Activated gamma-delta T cell treated with Interleukin-2 at 50 U/mL for 16 hours (primary cell): ENCODE measurements at places on chromosomes 12 and 14.

DNA sequence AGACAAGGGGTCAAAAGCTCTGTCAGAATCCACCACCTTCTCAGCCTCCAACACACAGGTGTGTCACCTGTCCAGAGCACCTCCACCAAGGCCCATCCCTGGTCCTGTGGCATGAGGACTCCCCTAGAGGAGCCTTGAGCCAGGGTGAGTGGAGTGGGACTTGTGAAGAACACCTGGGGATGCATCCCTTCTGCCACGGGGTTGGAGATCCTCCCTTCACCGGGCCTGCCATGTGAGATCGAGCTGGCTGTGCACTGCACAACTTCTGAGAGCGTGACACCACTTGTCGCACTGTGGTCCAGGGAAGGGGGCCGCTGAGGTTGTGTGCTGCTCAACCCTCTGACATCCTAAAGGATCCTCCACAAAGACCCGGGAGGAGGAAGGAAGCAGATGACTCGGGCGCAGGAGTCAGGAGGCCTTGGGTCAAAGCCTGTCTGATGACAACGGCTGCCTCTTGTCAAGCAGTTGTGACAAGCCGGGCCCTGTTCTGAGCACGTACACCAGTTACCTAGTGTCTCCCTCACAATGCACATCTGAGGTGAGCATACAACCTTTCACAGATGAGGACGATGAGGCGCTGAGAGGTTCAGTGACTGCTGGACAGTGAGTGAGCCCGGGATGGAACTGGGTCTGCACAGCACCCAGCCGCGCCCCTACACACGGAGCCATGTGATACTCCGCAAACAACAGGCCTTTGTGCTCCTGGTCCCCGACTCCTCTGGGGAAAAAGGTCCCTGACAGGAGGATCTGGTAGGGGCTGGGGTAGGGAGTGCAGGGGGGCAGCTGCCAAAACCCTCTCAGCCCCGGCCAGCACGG lies 35.6 kb downstream of the CHGA start:
- no peak for DNase-seq

DNA sequence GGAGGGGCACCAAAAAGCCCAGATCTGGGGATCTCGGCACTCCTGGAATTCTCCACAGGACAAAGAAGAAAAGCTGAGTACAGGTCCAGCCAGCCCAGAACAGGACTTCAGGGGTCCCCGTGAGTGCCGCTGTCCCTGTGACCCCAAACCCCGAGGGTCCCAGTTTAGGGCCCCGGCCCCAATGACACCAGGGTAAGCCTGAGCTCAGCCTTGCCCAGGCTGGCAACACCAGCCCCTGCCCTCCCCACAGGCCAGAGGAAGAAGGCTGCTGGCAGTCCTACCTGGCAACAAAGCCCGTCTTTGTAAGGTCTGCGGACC lies 1.8 kb downstream of the CDK2AP1 start:
- DNase-seq = no peak

- no peak for DNase-seq
Observed at GRCh38 chr14:54333511-54333910, 63.3 kb upstream of the CDKN3 start.

- DNase-seq = no peak
Observed at GRCh38 chr14:88233915-88234314, 89.2 kb downstream of the KCNK10 start.

GRCh38 chr14:99757331-99758070 lies 35.7 kb upstream of the EML1 start:
- no peak for DNase-seq

DNA sequence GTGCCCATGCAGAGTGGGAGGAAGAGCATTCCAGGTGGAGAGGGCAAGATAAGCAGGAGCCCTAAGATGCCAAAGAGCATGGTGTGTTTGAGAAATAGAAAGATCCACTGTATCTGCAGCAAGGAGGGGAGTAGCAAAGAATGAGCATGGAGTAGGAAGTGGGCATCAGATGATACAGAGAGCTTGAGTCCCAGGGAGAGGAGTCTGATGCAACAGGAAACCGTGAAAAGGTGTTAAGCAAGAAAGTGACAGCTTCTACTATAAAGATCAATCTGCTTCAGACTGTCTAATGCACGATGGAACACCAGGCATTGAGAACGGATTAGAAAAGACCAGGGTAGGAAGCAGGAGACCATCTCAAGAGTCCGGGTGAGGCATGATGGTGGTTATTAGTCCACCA lies 12.3 kb upstream of the GPRC5D start:
- DNase-seq = no peak

- no peak for DNase-seq
Observed at GRCh38 chr14:71541973-71542690, 390.1 kb upstream of the RGS6 start.

DNA sequence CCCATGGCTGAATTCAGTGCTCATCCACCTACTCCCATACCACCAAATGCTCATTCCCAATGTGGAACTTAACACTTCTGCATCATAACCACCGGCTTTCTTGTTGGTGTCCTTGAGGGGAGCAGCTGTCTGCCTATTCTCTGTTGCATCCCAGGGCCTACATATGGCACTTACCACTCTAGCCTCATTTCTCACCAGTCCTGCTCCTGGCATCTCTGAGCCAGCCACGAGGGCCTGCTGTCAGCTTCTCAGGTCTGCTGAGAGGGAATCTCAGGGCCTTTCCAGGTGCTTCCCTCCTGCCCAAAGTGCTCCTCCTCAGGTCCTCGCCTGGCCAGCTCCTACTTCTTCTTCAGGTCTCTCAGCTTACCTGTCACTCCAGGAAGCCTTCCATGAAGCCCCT lies 24.0 kb upstream of the RND1 start:
- no peak for DNase-seq

GRCh38 chr14:87045956-87046355 lies 947.0 kb downstream of the GALC start:
- no peak for DNase-seq

DNA sequence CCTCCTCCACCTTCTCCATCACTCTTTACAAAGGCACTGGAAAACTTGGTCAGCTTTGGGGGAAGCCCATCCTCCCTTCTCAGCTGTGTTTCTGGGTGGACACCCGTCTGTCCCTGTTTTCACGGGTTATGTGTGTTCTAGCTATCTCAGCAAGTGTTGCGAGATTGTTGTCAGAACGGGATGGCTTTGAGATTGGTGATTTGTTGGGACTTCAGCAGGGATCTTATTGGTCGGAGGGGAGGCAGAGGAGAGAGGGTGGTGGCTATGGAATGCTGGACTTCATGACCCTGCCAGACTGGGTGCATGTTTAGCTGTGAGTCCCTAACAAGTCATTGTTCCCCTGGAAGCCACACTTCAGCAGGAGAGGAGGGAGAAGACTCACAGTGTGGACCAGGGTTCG lies 2.1 kb downstream of the USP5 start:
- no peak for DNase-seq

GRCh38 chr12:24425601-24425970 lies 476.1 kb upstream of the SOX5 start:
- DNase-seq = no peak

GRCh38 chr12:2322554-2323120 lies 269.9 kb downstream of the CACNA1C start:
- DNase-seq = no peak

GRCh38 chr14:81269100-81269978 lies 48.6 kb upstream of the GTF2A1 start:
- peak; percentile 16 for DNase-seq

- DNase-seq = no peak
Observed at GRCh38 chr14:93912782-93913181, 14.4 kb upstream of the FAM181A start.

GRCh38 chr12:96876966-96877365 lies 30.1 kb upstream of the NEDD1 start:
- DNase-seq = no peak

DNA sequence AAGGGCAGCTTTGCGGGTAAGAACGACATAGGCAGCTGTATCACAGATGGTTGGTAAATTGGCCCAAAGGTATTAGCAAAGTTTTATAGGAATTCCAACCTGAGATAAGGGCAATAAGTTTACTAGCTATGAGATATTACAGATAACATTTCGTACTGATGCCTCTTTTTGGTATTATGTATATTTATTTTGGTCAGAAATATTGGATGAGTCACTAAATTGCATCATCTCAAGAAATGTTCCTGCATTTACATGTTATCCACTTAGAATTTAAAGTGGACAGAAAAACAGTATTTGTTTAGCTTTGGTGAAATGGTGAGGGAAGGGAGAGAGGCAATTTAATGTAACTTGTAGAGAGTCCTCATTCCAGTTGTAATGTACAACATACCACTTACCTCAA lies 65.1 kb upstream of the PZP start:
- no peak for DNase-seq

DNA sequence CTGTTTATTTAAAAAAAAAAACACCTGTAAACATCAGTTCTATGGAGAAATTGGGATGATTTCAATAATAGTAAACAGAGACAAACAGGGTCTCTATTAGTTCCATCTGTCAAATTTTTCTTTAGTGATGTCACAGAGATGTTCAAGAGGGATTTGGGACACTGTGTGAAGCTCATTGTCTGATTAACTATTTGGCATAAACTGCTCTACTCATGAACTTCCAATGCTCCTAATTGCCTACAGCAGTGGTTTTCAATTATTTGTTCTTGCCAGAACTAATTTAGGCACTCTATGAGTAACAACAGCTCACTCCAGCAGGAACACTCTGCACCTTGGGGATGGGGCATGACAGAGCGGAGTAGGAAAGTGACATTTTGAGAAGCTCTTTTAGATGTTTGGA lies 250.1 kb upstream of the PRKD1 start:
- no peak for DNase-seq

DNA sequence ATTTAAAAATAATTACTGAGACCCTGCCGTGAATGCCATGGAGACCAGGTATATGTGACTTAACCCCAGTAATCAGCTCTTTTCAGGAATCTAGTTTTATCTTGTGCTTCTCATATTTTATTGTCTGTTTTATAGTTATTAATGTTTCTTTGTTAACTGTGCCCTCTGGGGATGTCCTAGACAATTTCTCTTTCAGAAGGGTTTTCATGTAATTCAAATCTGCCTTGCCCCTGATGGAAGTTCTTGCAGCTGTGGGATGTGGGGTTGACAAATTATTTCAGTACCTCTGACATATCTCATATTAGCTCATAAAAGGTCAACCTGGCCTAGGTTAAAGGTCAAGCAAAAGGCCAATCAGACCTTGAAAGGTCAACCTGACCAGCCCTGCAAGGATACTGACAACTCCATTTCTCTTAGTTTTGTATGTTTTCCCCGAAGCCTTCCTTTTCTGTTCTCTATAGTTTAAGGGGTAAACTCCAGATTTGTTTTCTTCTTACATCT lies 182.3 kb downstream of the SLC41A2 start:
- no peak for DNase-seq

DNA sequence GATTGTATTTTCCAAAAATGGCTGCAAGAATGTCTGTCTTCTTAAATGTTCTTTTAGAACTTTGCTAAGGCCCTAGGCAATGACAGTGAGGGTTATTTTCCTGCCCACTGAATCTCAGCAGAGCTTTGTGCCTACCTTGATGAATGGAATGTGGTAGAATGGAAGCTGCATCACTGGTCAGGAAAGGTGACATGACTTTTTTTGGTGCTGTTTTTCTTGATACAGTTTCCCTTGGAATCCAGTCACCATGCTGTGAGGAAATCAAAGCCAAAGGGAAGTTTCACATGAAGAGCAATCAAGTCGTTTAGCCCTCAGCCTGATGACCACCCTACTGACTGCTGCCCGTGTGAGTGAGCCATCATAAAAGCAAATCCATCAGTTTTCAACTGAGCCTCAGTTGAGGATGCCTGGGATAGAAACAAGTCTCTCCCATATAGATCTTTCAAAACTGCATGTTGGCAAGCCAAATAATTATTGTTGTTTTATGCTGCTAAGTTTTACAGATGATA lies 886.0 kb upstream of the FBXO33 start:
- no peak for DNase-seq

- no peak for DNase-seq
Observed at GRCh38 chr14:90408713-90409112, 11.9 kb downstream of the CALM1 start.

DNA sequence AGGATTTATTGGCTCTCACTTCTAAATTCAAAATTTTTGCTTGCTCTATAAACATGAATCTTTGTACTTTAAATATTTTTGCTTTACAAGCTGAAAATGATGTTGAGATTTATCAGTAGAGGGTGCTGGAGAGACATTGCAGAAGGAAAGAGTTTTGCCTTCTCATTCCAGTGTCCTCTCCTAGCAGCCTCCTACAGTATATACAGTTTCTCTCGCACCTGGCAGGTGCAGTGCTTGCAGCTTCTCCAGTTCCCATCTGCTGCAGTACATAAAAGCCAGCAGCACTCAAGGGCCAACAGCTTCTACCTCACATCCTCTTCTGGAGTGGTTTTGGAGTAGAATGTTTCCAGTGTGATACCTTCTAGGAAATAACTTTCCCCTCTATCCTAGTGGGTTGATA lies 601.8 kb upstream of the ATXN7L3B start:
- DNase-seq = no peak

- DNase-seq = no peak
Observed at GRCh38 chr12:31521964-31522363, 69.0 kb downstream of the DENND5B start.

- no peak for DNase-seq
Observed at GRCh38 chr12:115543269-115543668, 734.2 kb downstream of the MED13L start.

DNA sequence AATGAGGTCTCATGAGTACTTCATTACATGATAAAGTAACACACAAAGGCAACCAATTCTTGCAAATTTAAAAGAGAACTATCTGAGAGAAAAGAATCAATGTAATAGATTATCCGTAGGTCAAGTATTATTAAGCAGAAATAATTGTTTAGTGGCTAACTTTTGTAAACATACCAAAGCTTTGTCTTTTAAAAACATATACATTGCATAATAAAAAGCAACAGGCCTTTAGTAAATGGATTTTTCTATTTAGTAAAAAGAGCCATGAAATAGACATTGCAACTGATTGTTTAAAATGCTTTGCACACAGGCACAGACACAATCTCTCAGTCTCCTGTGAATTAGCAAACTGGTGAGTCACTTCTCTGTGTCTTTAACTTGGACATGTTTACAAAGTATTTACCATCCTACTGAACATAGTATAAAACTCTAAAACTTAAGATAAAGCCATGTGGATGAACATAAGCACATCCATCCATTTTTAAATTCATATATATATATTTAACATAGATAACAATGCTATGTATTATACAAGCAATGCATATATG lies 518.7 kb upstream of the MGAT4C start:
- no peak for DNase-seq

DNA sequence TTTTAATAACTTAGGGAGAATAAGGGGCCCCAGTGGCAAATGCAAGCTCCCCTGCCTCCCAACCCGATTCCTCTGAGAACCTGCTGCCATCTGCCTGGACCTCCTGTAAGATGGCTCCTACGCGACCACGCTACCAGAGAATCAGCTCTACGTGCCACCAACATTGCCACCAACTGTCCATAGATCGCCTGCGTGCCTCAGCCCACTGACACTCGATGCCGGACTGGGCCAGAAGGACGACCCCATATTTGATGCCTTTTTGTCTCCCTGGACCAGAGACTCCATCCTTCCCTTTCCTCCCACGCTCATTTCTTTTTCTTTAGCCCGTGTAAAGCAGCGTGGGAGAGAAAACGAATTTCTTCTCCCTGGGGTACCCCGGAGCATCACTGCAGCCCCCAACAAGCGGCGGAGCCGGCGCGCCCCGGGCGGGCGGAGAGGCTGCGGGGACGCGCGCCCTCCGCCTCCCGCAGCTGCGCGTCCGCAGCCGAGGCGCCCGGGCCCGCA lies 565 bp upstream of the KLHL42 start:
- DNase-seq = peak; percentile 3
